Activated CD4-positive, alpha-beta T cell treated with anti-CD3 and anti-CD28 coated beads for 36 hours (primary cell): ENCODE measurements at places on chromosomes 12 and 14. TPM values are rescaled to one million over a fixed set of nuclear protein-coding genes. Genes with fewer than 3 reads are reported as not detected.

- DNase-seq: no peak
Measured at GRCh38 chr12:18567787-18568186, 170.0 kb downstream of the PLCZ1 start.

Gene KLRD1
- total RNA-seq: 0.05 TPM

DNA sequence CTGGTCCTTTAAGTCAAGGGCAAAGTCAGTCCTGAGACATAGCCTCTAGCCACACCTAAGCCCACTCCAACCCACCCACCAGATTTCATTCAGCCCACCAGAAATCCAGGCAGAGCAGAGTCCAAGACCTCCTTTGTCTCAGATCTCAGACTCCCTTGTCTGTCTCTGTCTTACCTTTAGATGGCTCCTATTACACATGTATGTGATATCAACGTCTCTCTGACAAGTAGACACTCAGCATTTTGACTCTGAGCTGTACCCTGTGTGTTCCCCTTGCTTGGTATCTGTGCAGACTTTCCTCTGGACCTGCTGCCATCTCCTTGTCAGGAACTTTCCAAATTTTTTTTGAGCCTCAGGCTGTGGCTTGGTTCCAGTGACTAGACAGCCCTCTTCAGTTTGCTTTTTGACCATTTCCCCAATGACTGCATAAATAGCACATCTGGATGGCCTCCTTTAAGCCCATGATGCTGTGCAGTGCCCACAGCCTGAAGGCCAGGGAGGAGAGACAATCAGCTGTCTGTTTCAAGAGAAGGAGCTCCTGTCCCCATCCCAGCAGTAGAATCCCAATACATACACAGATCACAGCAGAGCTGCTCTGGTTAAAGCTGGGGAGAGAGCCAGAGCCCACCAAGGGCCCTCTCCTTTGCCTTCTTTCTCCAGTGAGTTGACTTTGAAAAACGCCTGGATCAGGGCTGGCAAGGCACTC lies 7.0 kb downstream of the POU6F1 start:
- DNase-seq: no peak

GRCh38 chr12:114257687-114258086 lies 148.3 kb downstream of the TBX5 start:
- no peak for DNase-seq

DNA sequence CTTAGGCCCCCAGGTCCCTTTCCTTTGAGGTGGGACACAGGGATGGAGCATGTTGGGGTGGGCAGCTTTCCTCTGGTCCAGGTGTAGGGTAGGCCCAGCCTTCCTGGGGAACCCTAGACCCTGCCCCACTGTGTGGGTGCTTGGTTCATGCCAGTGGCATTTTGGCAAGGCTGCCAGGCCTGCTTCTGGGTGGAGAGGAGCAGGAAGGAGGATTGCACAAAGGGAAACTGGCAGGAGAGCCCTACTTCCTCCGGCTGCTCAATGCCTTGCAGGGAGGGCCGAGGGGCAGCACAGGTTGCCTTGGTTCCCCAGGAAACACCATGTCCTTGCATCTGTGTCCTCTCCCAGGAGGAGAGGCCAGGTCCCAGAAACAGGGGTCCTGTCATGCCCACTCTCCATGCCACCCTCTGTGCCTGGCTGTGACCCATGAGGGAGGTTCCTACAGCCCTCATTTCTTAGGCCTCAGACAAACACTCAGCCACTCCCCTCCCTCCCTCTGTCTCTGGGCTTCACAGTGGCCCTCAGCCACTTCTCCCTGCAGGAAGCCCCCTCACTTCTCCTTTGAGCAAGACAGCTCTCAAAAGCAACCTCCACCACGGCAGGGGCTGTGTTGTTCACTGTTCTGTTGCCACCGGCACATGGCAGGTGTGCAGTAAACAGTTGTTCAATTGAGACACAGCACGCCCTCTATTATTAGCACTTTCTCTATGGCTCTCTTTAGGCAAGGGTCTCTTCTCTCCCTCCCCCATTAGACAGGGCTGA lies 6.8 kb upstream of the KRT80 start:
- no peak for DNase-seq

DNA sequence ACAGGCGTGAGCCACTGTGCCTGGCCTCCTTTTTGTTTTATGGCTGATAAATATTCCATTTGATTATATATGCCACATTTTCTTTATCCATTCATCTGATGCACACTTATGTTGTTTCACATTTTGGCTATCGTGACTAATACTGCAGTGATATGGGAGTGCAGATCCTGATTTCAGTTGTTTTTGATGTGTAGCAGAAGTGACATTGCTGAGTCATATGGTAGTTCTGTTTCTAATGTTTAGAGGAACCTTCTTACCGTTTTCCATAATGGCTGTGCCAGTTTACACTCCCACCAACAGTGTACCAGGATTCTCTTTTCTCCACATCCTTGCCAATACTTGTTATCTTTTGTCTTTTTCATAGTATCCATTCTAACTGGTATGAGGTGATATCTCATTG lies 235.9 kb downstream of the ERC1 start:
- DNase-seq: no peak
